BE2C (cell line): ENCODE measurements at places on chromosomes 7 and 10.

DNA sequence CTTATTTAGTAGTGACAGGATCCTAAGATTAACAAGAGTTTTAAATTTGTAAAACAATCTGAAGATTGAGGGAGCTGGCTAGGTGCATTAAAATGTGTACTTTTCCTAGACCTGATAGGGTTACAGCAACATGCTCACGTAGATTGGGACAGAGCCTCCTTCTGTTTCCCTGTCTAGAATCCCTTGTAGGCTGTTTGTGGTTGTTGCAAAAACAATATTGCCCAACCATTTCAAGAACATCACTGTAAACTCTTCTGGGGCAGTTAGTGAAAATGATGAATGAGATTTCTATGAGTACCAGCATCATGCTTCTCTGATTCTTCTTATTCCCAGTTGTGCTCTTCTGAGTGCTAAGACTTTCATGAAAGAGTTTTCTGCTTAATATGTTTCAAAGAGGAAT, 14.7 kb upstream of the CPED1 start:
- DNase-seq: no peak

DNA sequence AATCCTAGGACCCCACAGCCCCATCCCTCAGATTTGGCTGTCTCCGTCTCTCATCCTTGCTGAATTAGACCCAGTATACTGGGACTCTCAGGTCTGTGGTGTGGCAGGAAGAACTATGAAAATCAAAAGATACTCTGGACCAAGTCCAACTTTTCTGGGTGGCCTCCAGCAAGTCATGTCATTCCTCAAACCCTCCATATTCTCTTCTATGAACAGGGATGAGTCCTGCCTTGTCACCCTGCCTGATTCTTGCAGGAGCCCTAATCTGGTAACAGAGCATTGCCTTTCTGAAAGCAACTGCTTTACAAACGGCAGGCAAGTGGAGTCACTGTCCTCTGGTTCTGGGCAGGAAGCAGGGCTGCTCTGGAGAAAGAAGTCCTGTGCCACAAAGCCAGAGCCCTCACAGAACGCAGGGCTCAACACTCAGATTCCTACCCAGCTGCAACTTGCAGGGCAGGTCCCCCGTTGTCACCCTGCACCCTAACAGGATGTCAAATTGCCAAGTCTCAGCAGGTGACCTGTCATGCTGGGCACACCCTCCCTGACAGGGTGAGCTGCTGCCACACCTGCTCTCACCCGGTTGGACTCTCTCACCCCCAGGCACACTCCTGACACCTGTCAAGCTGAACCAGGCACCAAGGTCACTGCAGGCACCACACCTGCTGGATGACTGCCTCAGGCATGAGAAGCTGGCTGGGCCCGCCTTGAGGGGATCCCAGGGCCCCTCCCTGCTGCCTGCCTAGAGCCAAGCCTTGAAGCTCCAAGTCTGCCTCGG, 227.7 kb downstream of the KCNMA1 start:
- no peak for DNase-seq

DNA sequence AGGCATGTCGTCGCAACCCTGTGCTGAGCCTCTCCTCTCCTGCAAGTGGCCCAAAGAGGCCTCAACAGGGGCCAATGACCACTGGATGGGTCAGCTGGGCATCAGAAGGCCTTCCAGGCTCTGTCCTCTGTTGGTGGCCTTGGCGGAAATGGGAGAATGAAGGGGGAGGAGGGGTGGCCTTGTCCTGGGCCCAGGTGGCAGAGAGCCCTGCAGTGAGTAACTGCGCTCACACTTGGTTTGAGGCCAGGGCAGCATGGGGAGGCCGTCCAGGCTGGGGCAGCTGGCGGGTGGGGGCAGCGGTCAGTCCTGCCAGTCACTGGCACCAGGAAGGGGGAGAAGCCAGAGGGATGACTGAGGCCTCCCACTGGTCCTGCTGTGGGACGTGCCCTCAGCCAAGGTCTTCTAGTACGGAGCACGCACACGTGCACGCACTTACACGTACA, 59.8 kb downstream of the LHPP start:
- no peak for DNase-seq

GRCh38 chr7:14900051-14900450, 2.5 kb downstream of the DGKB start:
- no peak for DNase-seq

DNA sequence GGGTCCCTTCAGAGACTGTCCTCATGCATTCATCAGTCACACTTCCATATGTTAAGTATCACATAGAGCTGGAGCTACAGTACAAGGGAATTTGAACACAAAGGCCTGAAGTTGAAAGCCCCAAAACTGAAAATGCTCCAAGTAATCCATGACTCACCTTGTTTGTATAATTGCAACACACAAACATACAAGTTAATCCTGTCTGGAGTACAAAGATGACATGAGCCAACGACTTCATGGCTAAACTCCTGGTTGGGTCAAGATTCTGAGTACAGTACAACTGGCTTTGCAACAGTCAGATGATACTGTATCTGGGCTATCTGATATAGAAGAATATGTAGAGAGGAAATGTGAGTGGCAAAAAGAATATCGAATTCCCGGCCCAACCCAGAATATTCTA, 73.1 kb upstream of the AASS start:
- no peak for DNase-seq

DNA sequence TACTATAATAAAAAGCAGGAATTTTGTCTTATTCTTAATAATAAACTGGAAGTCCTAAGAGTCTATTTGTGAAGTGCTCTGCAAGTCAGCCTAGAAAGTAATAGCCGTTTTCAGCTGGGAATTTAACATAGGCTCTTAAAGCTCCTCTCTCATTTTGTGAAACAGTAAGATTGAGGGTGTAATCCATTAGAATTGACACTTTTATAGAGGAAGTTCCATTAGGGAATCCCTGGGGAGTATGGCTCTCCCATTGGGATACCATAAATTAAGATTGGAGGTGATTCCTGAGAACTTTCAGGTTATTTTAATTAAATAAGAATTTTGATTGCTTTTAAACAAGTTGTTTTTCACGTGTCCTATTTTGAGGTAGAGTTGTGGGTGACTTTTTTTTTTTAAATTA, 68.0 kb downstream of the EXOC4 start:
- no peak for DNase-seq
